ENCODE measurements at places on chromosomes 11 and 22.

GRCh38 chr11:64436000-64436399 lies 77.0 kb downstream of the RPS6KA4 start:
- no peak for DNase-seq

- no peak for DNase-seq
These were observed 24.6 kb upstream of the LDLRAD3 start for GRCh38 chr11:35919244-35919643.

DNA sequence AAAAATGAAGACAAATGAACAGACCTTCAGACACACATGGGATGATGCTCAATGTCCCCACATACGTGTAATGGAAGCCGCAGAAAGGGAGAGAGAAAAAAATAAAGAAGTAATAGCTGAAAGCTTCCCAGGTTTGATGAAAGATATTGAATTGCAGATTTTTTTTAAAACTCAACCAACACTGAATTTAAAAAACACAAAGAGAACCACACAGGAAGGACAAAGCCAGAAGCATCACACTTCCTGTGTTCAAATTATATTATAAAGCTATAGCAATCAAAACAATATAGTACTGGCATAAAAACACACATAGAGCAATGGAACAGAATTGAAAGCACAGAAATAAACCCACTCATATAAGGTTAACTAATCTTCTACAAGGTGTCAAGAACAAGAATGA lies 26.5 kb downstream of the TMEM45B start:
- DNase-seq: no peak

- DNase-seq: no peak
These were observed 59.2 kb upstream of the PHOX2A start for GRCh38 chr11:72303179-72303578.

GRCh38 chr11:102268985-102269470 lies 48.3 kb upstream of the BIRC3 start:
- DNase-seq: no peak

GRCh38 chr22:48251629-48252028 lies 1489.2 kb downstream of the TBC1D22A start:
- DNase-seq: no peak

GRCh38 chr11:10537600-10537999 lies 3.4 kb downstream of the RNF141 start:
- no peak for DNase-seq
